ENCODE measurements at places on chromosomes 2 and 18.

GRCh38 chr2:29072971-29073725, 1.2 kb downstream of the PCARE start:
- DNase-seq, result no peak

GRCh38 chr2:201938156-201938775, 95.4 kb upstream of the FZD7 start:
- DNase-seq, result no peak

- DNase-seq, result no peak
Measured at GRCh38 chr2:132936261-132936660, 266.3 kb upstream of the LYPD1 start.

DNA sequence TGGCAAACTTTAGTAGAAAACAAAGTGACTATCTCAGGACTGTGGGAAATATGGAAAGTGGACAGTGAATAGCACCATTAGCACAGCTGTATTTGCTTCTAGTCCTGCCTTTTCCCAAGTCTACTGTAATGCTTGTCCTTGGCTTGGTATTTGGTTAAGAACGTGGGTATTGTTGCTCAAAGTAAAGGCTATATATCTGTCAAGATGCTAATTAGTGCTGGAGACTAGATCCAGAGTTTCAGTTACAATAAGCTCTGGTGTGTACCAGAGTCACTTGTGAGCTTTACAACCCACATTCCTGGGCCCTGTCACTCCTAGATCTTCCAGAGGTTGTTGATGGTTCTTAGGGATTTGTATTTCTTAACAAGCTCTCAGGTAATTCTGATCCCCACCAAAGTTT, 313.6 kb downstream of the SLC8A1 start:
- DNase-seq, result no peak

GRCh38 chr2:130911482-130911881, 74.8 kb downstream of the ARHGEF4 start:
- no peak for DNase-seq

DNA sequence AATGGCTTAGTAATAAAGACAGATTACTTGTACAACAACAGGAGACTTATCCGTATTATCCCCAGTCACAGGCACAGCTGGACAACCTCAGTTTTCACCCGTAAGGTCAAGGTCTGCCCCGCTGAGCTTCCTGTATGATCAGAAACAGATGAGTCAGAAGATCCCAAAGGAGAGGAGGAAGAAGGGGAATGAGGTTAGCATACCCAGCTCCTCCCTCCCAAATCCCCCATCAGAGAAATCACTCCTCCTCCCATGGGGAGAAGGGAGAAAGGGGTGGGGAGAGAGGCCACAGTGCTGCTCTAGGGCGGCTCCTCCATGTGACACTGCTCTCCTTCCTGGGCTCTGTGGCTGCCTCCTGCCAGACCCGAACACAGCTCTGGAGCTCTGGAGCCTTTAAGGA, 53.8 kb upstream of the SPTBN1 start:
- no peak for DNase-seq

- DNase-seq, result no peak
Measured at GRCh38 chr2:161159456-161160225, 587 bp upstream of the TANK start.

GRCh38 chr2:70145144-70145490, 45.7 kb downstream of the C2orf42 start:
- no peak for DNase-seq

DNA sequence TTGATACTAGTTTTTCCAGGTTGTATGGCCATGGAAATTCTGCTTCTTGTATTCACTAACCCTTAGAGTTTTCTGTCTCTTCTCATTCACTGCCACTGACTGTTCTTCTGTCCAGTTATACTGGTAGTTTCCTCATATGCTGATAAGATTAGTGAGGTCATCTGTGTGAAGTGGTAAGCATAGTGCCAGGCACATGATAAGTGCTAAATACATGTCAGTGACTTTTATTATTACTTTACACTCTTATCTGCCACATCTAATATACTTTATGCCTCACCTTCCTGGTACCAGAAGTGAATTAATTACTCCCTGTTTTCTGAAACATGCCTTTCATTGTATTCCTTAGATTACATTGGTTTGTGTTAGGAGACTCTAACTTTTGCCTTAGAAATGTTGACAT, 91.3 kb downstream of the NBEAL1 start:
- no peak for DNase-seq

DNA sequence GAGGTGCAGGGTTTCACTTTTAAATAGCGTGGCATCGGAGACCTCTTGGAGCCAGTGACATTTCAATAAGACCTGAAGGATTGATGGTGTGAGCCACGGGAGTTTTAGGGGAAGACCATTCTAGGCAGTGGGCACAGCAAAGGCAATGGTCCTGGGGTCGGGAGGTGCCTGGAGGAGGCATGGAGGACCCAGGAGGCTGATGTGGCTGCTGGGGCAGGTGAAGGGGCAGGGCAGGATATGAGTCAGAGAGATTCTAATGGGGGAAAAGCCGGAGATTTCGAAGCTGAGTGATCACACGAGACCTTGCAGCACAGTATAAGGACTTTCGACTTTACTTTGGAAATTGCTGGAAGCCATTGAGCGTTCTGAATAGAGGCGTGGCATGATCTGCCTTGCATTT, 79.6 kb upstream of the KCNE4 start:
- no peak for DNase-seq

DNA sequence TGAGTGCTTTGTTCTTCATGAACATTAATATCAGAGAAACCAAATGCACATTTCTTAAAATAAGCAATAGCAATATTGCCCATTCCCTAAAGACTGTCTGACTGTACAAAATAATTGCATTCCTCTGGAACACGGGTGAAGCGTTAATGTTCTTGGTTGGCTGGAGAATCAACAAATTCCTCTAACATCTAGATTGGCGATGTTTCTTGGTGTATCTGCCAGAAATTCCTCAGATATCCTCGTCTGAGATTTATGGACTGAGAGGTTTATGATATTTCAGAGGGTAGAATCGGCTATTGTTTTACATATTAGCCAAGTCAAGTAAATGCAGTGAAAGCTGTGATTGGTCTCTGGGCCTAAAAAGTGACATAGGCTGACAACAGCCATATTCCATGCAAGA, 27.1 kb upstream of the SPTBN1 start:
- no peak for DNase-seq

DNA sequence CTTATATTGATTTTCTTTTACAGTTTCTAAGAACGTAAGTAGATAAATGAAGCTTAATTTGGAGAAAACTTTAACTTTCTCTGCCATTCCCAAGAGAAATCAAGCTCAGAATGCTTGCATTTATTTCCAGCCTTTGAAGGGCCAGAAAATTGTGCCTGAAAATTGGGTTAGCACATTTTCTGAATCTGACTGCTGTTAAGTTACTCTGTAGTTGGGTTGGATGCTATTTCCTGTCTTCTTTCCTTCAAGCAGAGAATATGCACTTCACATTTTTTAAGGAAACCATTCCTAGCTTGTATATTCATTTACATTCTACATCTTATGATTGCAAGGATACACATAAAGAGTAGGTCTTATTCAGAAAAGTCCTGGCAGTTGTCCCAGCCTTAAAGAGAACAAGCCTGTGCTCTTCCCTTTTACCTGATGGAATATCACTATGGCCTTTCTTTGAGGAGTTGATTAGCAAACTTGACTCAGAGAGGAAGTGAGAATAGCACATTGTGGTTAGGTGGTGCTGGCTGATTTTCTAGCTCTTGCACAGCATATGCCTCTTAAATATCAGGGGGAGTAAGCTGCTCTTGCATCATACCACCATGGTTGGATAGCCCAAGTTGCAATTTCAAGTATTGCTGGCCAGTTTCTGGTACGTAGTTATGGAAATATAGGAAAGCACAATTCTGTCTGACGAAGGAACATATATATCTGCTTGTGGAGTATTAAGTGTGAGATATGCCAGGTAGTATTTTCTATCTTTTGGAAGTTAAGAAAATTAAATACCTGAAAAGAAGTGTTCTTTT, 133.7 kb downstream of the COMMD1 start:
- DNase-seq, result no peak

GRCh38 chr2:223148516-223148915, 96.5 kb downstream of the KCNE4 start:
- DNase-seq, result no peak

DNA sequence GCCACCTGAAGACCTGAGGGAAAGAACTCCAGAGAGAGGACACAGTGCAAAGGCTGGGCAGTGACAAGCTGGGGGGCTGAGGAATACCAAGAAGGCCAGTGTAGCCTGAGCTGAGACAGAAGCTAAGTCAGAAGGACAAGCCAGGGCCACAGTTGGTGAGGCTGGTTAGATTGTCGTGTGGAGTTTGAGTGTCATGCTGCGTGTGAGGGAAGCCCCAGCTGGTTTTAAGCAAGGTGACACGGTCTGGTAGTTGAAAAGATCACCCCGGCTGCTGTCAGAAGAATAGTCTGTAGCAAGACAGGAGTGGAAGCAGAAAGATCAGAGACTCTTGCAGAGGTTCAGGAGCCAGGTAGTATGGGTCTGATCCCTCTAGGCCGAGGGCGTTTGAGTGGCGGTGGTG, 50.6 kb upstream of the RMDN2 start:
- DNase-seq, result no peak

- DNase-seq, result no peak
Measured at GRCh38 chr2:159549234-159549633, 67.1 kb downstream of the BAZ2B start.

- no peak for DNase-seq
Measured at GRCh38 chr18:6719098-6719846, 10.2 kb upstream of the ARHGAP28 start.

- DNase-seq, result no peak
Measured at GRCh38 chr2:47769318-47769717, 13.6 kb upstream of the MSH6 start.

DNA sequence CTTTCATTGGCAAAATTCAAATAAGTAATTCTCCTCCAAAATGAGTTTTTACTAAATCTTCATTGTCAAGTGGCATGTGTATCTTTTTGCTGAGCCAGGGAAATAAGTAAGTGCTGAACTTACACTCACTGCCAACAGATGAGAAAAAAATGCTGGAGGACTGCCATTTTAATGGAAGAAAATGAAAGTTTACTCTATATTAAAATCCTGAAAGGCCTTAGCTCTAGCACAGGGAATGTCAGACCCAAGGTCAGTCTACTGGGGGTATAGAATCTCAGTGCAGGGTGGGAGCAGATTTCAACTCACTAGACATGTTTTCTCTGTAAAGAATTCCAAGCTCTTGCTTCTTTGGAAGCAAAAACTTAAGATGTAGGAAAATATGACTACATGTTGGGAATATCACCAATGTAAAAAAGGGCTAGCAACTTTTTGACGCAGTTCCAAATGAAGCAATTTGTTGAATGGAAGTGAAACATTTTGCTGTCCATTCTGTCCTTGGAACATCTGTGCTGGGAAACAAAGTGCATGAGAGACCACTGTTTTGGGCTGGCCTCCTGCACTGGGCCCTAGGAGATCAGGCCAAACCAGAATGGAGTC, 127.0 kb downstream of the ST6GAL2 start:
- no peak for DNase-seq

- no peak for DNase-seq
Measured at GRCh38 chr2:27211241-27211942, 449 bp upstream of the ATRAID start.

- no peak for DNase-seq
Measured at GRCh38 chr18:25725501-25725900, 364.9 kb downstream of the SS18 start.

DNA sequence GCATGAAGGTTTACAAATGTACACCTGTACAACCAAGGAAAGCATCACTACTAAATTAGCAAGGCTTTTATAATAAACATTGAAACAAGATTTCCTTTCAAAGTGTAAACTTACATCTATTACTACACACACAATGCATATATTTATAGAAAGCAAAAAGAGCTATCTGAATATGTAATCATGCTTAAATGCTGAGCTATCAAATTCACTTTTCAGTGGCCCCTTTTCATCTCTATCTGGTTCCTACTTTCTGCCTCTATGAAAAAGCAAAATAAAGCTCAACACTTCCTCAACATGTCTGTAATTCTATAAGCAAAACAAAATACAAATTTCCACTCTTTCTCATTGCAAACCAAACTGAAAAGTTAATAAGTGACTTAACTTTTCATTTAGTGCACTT, 25.5 kb upstream of the SDC1 start:
- DNase-seq, result no peak

GRCh38 chr2:100703213-100703612, 116.7 kb upstream of the NPAS2 start:
- DNase-seq, result no peak
